GM23248 (cell line): ENCODE measurements at places on chromosomes 13 and 19. TPM values are rescaled to one million over a fixed set of nuclear protein-coding genes. Genes with fewer than 3 reads are reported as not detected.

GRCh38 chr13:102774591-102775520 lies 1.3 kb upstream of the TEX30 start:
- no peaks in the 10 kb centered on the region for H3K36me3 ChIP-seq
- 0 out of 2 replicates have a peak, but pooled peaks cover 2% of the 10 kb centered on the region for H3K4me1 ChIP-seq
- no peak for DNase-seq

IRS2 gene
- total RNA-seq: 7.3 and 7.7 TPM in 2 replicates

DNA sequence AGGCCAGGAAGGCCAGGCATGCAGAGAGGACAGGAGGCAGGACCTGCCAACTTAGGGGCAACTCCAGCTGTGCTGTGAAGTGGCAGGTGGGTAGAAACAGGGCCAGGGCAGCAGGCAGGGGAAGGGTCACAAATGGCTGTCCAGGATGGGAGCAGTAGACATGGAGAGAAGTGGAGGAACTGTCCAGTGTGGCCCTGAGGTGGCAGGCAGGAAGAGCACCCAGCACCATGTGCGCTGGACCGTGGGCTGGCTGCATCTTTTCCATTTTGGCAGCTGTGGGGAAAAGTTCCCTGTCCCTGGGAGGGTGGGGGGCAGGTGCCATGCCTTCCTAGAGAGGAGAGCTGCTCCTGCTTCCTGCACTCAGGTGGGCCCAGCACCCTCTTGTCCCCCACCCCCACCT lies 13.8 kb downstream of the DEDD2 start:
- no peak overlapping the region for H3K4me3 ChIP-seq
- no peak for DNase-seq
- H3K27me3 ChIP-seq: no peaks in the 10 kb centered on the region
- H3K27ac ChIP-seq: no peak overlapping the region

PRR36 gene
- not detected in 2 replicates for total RNA-seq

GRCh38 chr13:112885782-112886268 lies 83.2 kb upstream of the MCF2L start:
- DNase-seq: peak; percentile 93
- H3K4me3 ChIP-seq: peak overlapping the region; percentile 57
- H3K36me3 ChIP-seq: no peaks in the 10 kb centered on the region
- H3K27me3 ChIP-seq: no peaks in the 10 kb centered on the region; the same call in 1 of the 2 replicates

GRCh38 chr13:94553766-94554165 lies 42.2 kb downstream of the TGDS start:
- no peak for DNase-seq
- H3K27ac ChIP-seq: no peak overlapping the region
- H3K4me1 ChIP-seq: peaks cover 5% of the 10 kb centered on the region; the same call in 1 of the 2 replicates
- no peak overlapping the region for H3K4me3 ChIP-seq

GRCh38 chr19:54311486-54311885 lies 1.5 kb downstream of the LILRA5 start:
- no peaks in the 10 kb centered on the region for H3K4me1 ChIP-seq
- no peak overlapping the region for H3K27ac ChIP-seq
- H3K4me3 ChIP-seq: no peak overlapping the region
- no peaks in the 10 kb centered on the region for H3K36me3 ChIP-seq
- DNase-seq: no peak
- no peaks in the 10 kb centered on the region for H3K27me3 ChIP-seq

EPSTI1 gene
- total RNA-seq: 1.5 and 9.4 TPM in 2 replicates

- H3K27me3 ChIP-seq: no peaks in the 10 kb centered on the region
- H3K36me3 ChIP-seq: no peaks in the 10 kb centered on the region
- H3K27ac ChIP-seq: no peak overlapping the region
- no peak overlapping the region for H3K4me3 ChIP-seq
Measured at GRCh38 chr13:78934336-78934735, 275.4 kb upstream of the OBI1 start.

GRCh38 chr19:33795370-33796163 lies 1.1 kb upstream of the KCTD15 start:
- H3K27me3 ChIP-seq: no peaks in the 10 kb centered on the region
- no peaks in the 10 kb centered on the region for H3K36me3 ChIP-seq
- peak; percentile 92 for DNase-seq

DNA sequence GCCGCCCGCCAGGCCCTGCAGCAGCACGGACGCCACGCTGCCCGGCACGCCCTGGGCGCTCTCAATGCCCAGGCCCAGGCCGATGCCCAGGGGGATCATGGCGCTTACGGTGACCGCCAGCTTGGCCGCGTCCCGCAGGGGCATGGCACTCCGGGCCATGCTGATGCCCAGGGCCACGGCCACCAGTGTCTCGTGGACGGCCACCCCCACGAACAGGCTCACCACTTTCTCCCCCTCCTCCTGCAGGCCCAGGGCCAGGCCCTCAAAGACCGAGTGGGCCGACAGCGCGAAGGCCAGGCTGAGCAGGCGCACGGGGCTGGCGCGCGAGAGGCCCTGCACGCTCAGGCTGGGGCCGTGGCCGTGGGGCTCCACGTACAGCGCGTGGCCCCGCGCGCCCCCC lies 6.9 kb downstream of the SLC39A3 start:
- no peaks in the 10 kb centered on the region for H3K27me3 ChIP-seq
- no peaks in the 10 kb centered on the region; the same call in 1 of the 2 replicates for H3K36me3 ChIP-seq
- H3K27ac ChIP-seq: no peak overlapping the region
- DNase-seq: no peak
- H3K4me1 ChIP-seq: no peaks in the 10 kb centered on the region

DNA sequence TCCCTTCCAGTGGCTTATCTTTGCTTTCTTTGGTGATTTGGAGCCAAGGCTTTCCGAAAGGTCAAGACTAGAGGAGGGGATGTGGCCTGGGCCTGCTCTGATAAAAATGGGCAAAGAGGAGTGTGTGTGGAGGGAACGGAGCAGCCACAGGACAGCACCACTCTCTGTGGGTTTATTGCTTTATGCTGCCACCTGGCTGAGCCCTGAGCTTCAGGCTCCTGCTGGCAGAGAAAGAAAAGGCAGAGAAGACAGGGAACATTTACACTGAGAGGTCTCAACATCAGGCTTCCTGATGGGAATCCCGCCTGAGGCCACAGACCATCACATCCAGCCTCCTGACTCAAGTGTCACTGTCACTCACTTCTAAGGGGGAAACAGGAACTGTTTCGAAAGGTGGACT lies 9.2 kb upstream of the GSX1 start:
- peaks cover 31% of the 10 kb centered on the region for H3K27me3 ChIP-seq
- peak; percentile 14 for DNase-seq
- H3K4me3 ChIP-seq: no peak overlapping the region
- no peaks in the 10 kb centered on the region for H3K4me1 ChIP-seq
- H3K36me3 ChIP-seq: no peaks in the 10 kb centered on the region
- H3K27ac ChIP-seq: no peak overlapping the region

DNA sequence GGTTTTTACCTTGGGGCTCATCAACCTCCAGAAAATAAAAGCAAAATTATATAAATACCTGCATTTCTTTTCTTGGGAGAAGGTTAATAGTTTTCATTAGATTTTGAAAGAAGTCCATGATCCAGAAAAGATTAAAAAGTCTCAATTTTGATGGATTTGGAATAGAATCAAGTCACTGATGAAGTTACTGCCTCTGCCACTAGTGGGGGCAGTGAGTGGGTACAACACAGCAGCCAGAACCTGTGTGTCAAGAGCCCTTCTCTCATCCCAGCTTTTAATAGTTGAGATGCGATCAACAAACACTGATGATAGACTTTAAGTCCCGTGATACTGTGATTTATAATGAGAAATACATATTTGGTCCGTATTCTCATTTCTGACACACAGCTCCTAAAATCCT lies 686.7 kb downstream of the DIAPH3 start:
- no peaks in the 10 kb centered on the region for H3K27me3 ChIP-seq
- H3K4me1 ChIP-seq: no peaks in the 10 kb centered on the region
- DNase-seq: peak; percentile 9
- H3K27ac ChIP-seq: no peak overlapping the region
- no peaks in the 10 kb centered on the region for H3K36me3 ChIP-seq

GRCh38 chr13:24692561-24692960 lies 12.4 kb downstream of the ATP12A start:
- H3K4me1 ChIP-seq: peaks cover 13% of the 10 kb centered on the region
- no peaks in the 10 kb centered on the region for H3K36me3 ChIP-seq
- no peak overlapping the region for H3K4me3 ChIP-seq
- H3K27ac ChIP-seq: no peak overlapping the region
- DNase-seq: peak; percentile 66

- H3K36me3 ChIP-seq: no peaks in the 10 kb centered on the region
- H3K27me3 ChIP-seq: no peaks in the 10 kb centered on the region
- peaks cover 15% of the 10 kb centered on the region for H3K4me1 ChIP-seq
- no peak overlapping the region for H3K27ac ChIP-seq
- H3K4me3 ChIP-seq: no peak overlapping the region
Measured at GRCh38 chr19:31260171-31260933, 88.9 kb downstream of the TSHZ3 start.

MBD3L2 gene
- not detected in 2 replicates for total RNA-seq

GRCh38 chr19:12695997-12696365 lies 450 bp downstream of the FBXW9 start:
- H3K27me3 ChIP-seq: no peaks in the 10 kb centered on the region
- H3K4me1 ChIP-seq: peaks cover 7% of the 10 kb centered on the region; the same call in 1 of the 2 replicates
- DNase-seq: no peak

- DNase-seq: peak; percentile 45
- no peaks in the 10 kb centered on the region; the same call in 1 of the 2 replicates for H3K36me3 ChIP-seq
- no peaks in the 10 kb centered on the region for H3K27me3 ChIP-seq
- no peak overlapping the region for H3K27ac ChIP-seq
- no peak overlapping the region for H3K4me3 ChIP-seq
- H3K4me1 ChIP-seq: peaks cover 32% of the 10 kb centered on the region
Measured at GRCh38 chr19:4379383-4380253, 20.7 kb downstream of the SH3GL1 start.

DNA sequence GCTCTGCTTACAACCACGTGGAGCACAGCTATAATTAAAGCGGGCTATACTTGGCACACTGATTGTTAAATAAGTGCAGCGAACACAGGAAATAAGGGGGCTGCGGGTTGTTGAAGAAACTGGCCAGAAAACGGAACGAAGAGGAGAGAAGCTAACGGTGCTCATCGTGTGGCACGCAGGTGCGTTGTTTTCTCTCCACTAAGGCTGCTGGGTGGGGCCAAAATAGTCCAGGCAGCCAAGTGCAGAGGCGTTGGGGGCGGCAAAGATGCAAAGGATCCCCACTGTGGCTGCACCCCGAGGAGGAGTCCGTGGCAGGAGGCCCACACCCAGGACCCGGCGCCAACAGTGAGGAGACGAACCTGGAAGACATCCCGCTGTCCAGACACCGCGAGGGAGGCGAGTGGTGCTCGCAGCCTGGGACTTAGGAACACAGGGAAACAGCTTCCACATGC lies 8.1 kb upstream of the ARL11 start:
- H3K36me3 ChIP-seq: no peaks in the 10 kb centered on the region
- no peak overlapping the region for H3K27ac ChIP-seq
- DNase-seq: peak; percentile 22
- H3K27me3 ChIP-seq: no peaks in the 10 kb centered on the region

GRCh38 chr13:101429733-101430132 lies 13.4 kb upstream of the NALCN start:
- no peaks in the 10 kb centered on the region for H3K36me3 ChIP-seq
- no peak for DNase-seq
- H3K4me1 ChIP-seq: no peaks in the 10 kb centered on the region
- no peak overlapping the region for H3K27ac ChIP-seq

DNA sequence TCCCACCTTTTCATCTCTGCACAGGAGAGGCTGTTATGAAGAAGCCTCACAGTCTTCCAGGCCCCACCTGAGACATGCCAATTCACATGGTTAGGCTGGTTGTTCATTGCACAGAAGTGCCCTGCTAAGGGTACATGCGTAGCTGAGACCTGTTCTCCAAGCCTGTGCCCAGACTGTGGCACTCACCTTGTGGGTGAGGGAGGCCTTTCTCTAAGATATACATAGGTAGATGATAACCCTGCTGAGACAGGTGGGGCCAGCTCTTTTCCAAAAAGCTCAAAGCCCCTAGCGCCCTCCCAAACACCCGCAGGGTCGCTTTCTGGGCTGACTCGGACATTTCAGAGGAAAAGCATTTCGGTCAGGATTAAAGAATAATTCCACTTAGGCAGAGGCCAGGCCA lies 53.5 kb upstream of the ZNF507 start:
- DNase-seq: no peak
- H3K36me3 ChIP-seq: no peaks in the 10 kb centered on the region
- peaks cover 4% of the 10 kb centered on the region; the same call in 1 of the 2 replicates for H3K27me3 ChIP-seq

DNA sequence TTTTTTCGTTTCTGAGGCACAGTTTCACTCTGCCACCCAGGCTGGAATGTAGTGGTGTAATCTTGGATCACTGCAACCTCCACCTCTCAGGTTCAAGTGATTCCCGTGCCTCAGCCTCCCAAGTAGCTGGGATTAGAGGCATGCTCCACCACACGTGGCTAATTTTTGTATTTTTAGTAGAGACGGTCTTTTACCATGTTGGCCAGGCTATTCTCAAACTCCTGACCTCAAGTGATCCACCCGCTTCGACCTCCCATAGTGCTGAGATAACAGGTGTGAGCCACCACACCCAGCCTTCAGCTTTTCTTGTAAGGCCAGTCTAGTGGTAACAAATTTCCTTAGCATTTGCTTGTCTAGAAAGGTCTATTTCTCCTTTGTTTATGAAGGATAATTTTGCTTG lies 46.2 kb downstream of the ZNF568 start:
- H3K27me3 ChIP-seq: no peaks in the 10 kb centered on the region
- DNase-seq: no peak
- no peak overlapping the region for H3K27ac ChIP-seq
- no peaks in the 10 kb centered on the region for H3K4me1 ChIP-seq

- H3K27me3 ChIP-seq: no peaks in the 10 kb centered on the region
- H3K27ac ChIP-seq: no peak overlapping the region
- H3K36me3 ChIP-seq: no peaks in the 10 kb centered on the region
- 0 out of 2 replicates have a peak, but pooled peaks cover 3% of the 10 kb centered on the region for H3K4me1 ChIP-seq
- DNase-seq: no peak
- H3K4me3 ChIP-seq: no peak overlapping the region
Measured at GRCh38 chr13:48528720-48529119, 4.2 kb downstream of the RCBTB2 start.

DNA sequence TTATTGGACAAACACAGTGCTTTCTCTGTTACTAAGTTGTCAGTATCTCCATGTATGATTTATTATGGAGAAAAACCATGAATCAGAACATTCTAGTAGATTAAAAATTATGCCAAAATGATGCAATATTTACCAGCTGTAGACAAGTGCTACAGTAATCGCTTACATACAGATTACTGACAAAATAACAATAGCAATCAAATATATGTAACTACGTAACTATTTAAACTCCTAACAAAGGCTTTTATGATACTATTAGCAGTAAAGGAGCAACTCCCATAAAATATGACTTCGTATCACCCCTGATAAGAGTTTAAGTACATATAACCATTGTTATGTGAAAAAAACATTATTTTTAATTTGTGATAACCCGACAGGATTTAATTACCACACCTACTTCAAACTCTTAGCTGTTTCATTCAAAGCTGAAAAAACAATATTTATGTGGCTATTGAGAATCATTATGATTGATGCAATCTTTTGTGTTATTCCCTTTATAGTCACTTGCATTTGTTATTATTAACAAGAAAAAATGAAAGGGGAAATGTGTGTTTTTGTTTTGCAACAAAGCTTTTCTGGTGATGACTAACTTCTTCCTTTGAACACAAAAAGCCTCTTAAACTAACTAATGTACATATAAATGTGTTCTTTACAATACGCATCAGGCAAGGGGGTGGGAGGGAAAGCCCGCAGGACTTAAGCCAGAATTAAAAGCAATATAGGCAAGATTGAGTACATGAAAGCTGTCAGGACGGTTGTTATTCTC lies 147.4 kb downstream of the ABCC4 start:
- DNase-seq: peak; percentile 28
- no peak overlapping the region for H3K4me3 ChIP-seq

OR7D2 gene
- not detected in 2 replicates for total RNA-seq

- H3K27ac ChIP-seq: peak overlapping the region; percentile 72
- H3K27me3 ChIP-seq: no peaks in the 10 kb centered on the region
- no peaks in the 10 kb centered on the region for H3K36me3 ChIP-seq
- peak overlapping the region; percentile 97 for H3K4me3 ChIP-seq
- peaks cover 26% of the 10 kb centered on the region for H3K4me1 ChIP-seq
Measured at GRCh38 chr13:32589471-32589870, 3.2 kb downstream of the PDS5B start.
